ENCODE measurements at places on chromosomes 7 and 10.

DNA sequence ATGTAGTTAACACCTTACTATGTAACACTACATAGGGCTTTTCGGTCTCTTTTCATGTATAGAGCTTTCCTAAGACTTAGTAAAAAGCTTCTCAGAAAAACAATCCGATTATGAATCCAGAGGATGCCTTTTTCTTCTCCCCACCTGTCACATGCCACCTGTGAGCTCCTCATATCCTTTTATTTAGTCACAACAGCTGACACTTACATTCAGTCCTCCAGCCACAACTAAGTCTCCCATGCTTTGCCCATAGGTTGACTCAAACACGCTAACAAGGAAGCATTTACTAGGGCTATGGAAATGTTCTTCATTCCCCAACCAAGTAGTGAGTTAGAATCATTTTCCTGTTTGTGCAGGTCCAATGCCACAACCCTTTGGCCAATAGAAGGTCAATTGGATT lies 7.9 kb downstream of the ENO4 start:
- DNase-seq, result no peak

DNA sequence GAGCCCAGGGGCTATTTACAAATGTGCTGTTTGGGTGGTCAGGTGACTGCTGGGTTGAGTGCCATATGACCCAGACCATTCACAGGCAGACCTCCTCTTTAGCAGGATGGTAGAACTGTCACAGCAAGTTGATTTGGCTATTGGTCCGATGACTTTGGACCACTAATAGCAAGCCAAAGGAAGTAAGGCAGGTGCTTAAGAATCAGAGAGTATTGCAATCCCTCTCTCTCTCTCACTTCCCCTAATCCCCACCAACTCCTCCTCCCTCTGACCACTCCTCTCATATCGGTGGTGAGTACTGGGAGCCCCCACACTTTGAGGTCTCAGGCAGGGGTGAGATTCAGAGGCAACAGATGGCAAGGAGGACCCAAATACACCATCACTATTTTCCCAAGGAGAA lies 165.3 kb downstream of the TRIL start:
- DNase-seq, result no peak

GRCh38 chr7:17305387-17306171 lies 7.1 kb downstream of the AHR start:
- DNase-seq, result no peak

DNA sequence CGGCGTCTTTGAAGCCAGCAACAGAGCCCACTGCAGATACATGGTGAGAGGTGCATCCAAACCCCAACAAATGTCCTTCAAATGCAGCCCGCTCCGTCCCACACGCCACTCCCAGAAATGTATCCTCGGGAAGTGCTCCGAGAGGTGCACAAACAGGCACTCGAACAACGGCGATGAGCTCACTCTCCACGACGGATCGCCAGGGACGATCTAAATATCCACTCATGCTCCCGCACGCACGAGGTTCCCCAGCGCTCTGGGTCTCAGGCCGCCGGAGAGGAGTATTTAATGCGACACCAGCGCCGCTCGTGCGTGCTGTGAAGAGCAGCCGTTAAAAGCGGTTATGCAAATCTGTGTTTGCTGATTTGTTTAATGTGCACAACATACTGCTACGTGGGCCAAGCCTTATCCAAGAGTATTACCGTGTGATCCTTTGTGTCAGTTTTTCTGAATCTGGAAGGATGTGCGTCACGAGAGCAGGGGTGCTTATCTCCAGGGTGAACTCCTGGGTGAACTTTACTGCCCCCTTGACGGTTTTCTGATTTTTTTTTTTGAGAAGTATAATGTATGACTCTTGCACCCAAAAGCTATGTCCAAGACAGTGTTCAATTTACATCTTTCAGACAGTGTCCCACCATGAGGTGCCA lies 48.5 kb upstream of the PPP2R2D start:
- no peak for DNase-seq

- no peak for DNase-seq
Measured at GRCh38 chr10:89236226-89236797, 15.3 kb downstream of the LIPA start.

DNA sequence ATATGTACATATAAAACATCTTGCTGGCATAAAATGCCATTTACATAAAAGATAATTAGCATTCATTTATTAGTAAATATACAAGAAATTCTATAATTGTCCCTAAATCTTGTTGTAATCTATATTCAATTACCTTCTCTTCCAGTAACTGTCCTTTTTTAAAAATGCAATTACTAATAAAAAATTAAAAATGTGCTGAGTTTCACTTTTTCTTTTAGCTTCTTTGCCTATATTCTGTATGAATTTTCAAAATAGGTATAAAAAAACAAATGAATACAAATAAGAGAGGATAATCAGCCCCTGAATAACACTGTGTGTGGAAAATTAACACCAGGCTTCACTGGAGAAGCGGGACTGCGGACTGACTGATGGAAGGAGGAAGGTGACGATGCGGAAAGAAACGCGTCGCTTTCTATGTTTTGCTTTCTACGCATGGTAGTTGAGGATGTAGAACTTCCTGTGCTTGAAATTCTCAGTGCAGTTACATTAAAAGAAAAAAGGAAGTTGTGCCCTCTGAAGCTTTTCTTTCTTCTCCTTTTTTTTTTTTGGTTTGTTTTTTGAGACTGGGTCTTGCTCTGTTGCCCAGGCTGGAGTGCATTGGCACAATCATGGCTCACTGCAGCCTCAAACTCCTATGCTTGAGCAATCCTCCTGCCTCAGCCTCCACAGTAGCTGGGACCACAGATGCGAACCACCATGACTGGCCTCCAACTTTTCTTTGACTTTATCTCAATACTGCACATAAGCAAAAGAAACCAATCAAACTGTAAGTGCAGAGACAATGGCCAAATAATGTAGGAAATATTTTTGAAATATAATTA lies 7.4 kb upstream of the ZMYND11 start:
- DNase-seq, result no peak

DNA sequence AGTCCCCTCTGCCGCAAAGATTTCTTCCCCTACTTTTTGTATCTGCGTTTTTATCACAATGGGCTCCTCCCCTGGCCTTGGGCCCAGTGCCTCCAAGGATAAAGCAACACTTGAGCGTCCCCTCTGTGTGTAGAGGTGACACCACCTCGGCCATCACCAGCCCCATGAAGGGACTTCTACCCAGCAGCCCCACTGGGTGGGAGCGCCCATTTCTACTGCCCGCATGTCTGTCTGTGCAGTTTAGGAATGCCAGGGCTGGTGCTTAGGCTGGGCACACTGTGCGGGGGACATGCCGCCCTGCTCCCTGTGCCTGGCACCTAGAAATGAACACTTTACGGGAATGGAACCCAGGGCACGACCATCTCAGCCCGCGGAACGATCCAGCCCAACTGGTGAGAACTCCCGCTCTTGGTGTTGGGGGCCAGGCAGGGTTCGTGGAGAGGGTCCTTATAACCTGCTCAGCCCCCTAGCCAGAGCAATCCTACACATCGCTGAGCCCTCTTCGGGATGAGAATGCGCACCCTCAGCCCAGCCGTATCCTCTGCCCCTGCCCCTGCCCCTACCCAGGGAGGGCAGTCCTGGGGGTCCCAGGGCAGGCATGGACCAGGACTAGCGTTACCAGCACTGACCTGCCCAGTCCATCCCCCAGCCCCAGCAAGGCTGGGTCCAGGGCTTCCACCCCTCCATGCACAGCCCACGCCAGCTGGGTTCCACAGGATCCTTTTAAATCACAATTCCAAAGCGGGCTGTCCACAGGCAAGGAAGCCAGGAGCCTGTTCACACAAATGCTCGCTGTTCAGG lies 12.8 kb downstream of the CRYGN start:
- DNase-seq, result no peak

GRCh38 chr7:159088016-159088865 lies 56.4 kb downstream of the VIPR2 start:
- DNase-seq, result no peak

DNA sequence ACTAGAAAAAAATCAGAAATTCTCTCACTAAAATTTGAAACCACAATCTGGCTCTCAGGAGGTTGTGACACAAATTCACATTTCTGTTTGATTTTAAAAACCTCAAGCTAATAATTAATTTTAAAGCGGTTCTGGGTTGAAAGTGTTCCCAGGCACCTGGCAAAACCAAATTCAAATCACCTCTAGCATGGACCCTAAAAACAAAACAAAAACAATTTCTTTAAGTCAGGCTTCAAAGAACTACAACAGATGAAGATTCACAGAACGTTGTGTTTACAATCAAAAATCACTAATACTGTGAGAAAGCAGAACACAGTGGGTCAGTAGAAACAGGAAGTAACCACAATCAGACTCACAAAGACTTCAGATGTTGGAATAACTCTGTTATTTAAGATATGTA lies 7.2 kb upstream of the RELN start:
- DNase-seq, result no peak

GRCh38 chr7:88401009-88401623 lies 94.4 kb upstream of the STEAP4 start:
- no peak for DNase-seq

GRCh38 chr7:42452356-42452755 lies 215.3 kb upstream of the GLI3 start:
- no peak for DNase-seq

DNA sequence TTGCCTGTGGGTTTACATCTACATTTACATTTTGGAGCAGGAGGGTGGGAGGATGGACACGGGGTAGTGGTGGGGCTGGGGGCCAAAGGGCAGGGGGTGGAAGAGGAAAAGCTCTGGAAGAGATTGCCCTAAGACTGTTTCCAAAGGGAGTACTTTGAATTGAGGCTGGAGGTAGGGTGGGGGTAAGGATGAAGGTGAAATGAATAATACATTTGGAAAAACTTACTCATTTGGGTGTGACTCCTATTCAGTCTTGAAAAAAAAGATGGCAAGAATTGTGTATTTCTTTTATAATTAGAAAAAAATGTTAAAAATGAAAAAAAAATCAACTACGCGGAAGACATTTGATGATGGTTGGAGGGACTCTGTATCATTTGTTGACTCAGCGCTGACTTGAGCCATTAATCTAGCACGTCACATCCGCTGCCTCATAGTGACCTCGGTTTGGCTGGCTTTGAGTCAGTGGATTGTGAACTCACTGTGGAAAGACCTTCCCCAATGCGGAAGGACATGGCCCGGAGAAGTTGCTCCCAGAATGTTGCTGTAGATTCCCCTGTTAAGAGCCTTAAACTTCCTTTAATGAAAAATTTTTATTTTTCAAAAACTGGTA lies 2.8 kb downstream of the FAM180A start:
- peak; percentile 74 for DNase-seq

GRCh38 chr10:28400176-28400575 lies 97.3 kb upstream of the MPP7 start:
- DNase-seq, result no peak

- DNase-seq, result no peak
Measured at GRCh38 chr10:132447446-132448247, 50.6 kb downstream of the PWWP2B start.

- no peak for DNase-seq
Measured at GRCh38 chr10:59611048-59611447, 98.6 kb downstream of the SLC16A9 start.

DNA sequence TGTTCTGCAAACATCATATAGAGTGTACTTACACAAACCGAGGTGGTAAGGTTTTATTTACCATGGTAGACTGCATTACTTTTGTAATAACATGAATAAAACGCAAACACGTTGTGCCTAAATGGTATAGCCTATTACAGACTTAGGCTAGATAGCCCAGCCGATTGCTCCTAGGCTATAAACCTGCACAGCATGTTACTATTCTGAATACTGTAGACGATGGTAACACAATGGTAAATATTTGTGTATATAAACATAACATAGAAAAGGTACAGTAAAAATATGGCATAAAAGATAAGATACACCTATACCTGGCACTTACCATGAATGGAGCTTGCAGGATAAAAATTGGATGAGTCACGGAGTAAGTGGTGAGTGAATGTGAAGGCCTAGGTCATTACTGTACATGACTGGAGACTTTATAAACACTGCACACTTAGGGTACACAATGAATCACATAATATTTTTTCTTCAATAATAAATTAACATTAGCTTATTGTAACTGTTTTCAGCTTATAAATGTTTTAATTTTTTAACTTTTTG lies 16.3 kb downstream of the AKR1D1 start:
- DNase-seq, result no peak

DNA sequence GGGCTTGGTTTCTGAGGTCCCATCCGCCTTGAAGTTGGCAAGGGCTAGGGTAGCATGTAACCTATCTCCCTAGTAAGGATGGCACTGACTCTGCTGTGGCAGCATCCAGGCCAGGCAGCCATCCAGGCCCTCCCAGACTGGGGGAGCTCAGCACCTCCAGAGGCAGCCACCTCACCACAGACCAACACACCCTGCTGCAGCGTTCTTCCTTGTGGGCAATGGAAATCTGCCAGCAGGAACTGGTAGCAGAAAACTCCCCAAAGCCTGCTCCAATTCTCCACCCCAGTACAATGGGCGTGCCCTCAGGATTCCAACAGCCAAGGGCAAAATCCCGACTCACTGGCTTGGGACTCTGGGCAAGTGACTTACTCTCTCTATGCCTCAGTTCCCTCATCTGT lies 27.5 kb downstream of the DLG5 start:
- peak; percentile 66 for DNase-seq

DNA sequence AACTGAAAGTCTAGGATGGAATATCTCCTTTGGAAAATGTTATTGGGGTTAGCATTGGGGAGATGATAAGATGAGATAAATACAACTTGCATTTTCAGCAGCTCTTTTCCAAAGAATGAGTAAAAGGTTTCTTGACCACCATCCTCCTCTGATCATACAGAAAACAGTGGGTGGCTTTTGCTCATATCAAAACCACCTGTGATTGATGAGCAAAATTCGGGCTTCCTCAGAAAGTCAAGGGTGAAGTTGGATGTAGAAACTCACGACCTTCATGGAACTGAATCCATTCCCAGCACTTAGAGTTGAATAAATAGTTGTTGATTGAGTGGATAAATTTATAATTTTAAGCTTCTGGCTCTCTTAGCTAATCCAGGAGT lies 158.4 kb downstream of the DNAJB6 start:
- no peak for DNase-seq

GRCh38 chr7:36171503-36171902 lies 18.4 kb downstream of the EEPD1 start:
- DNase-seq, result no peak

DNA sequence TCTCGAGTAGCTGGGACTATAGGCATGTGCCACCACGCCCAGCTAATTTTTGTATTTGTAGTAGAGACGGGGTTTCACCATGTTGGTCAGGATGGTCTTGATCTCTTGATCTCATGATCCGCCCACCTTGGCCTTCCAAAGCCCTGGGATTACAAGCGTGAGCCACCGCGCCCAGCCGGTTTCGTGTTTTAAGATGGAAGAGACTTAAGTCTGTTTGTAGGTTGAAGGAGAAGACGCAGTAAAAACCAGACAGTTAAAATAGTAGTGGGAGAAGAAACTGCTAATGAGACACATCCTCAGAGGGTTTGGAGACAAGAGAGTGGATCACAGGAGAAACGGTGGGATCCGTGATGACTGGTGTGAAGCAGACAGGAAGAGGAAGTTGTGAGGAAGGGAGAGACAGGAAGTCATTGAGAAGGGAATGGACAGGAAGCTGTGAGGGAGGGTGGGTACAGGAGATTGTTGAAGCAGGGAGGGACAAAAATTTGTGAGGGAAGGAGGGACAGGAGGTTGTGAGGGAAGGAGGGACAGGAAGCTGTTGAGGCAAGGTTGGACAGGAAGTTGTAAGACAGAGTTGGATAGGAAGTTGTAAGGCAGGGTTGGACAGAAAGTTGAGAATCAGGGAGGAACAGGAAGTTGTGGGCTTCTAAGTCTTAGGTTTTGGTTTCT lies 115.5 kb downstream of the WDFY4 start:
- no peak for DNase-seq
